Activated T-helper 2 cell treated with anti-CD3 and anti-CD28 coated beads, Interferon-gamma antibody, Interleukin-2, Interleukin-4, amounts not matched to agents 10 μg/mL and 5 μg/mL and 100 μg/mL, durations not matched to agents 14 hours and 24 hours and 36 hours (primary cell): ENCODE measurements at places on chromosomes 7 and 10.

DNA sequence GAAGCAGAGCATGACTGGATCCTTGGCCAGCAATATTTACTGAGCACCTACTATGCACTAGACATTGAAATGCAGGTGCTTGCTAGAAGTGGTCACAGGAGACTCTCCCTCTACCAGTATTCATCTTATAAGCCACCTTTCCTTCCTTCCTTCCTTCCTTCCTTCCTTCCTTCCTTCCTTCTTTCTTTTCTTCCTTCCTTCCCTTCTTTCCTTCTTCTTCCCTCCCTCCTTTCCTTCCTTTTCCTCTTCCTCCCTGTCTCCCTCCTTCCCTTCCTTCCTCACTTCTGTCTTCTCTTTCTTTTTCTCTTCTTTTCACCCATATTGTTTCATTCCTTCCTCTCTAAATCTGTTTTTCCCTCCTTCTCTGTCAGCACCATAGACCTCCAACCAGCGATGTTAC lies 47.3 kb upstream of the TCF7L2 start:
- H3K27me3 ChIP-seq, result no peaks in the 10 kb centered on the region
- H3K36me3 ChIP-seq, result no peaks in the 10 kb centered on the region
- H3K27ac ChIP-seq, result no peak overlapping the region
- H3K4me3 ChIP-seq, result no peak overlapping the region
- DNase-seq, result no peak
- H3K4me1 ChIP-seq, result peaks cover 2% of the 10 kb centered on the region

GRCh38 chr10:3538656-3539531 lies 246.1 kb downstream of the KLF6 start:
- no peak overlapping the region for H3K4me3 ChIP-seq
- H3K27ac ChIP-seq, result no peak overlapping the region
- no peak for DNase-seq
- H3K27me3 ChIP-seq, result peaks cover 7% of the 10 kb centered on the region
- H3K4me1 ChIP-seq, result peaks cover 6% of the 10 kb centered on the region

- H3K27ac ChIP-seq, result no peak overlapping the region
- H3K4me1 ChIP-seq, result no peaks in the 10 kb centered on the region
- H3K4me3 ChIP-seq, result no peak overlapping the region
Observed at GRCh38 chr10:28280652-28281051, 22.2 kb downstream of the MPP7 start.

DNA sequence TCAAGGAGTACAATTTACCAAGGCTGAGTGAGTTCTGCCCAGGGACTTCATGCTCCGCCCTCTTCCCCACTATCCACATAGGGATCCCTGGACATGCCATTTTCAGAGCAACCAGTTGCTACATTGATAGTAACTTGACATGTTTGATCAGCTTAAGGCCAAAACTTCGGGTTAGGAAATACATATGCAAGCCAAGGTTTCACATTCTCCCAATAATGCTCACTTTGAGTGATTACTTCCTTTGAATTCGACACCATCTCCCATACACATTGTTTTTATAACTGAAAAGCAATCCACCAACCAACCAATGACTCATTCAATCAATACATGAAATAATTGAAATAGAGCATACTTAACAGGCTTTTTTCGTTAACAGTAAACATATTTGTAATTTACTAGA lies 137.9 kb downstream of the GLI3 start:
- no peak for DNase-seq
- no peak overlapping the region for H3K27ac ChIP-seq
- H3K4me1 ChIP-seq, result no peaks in the 10 kb centered on the region
- H3K36me3 ChIP-seq, result no peaks in the 10 kb centered on the region

DNA sequence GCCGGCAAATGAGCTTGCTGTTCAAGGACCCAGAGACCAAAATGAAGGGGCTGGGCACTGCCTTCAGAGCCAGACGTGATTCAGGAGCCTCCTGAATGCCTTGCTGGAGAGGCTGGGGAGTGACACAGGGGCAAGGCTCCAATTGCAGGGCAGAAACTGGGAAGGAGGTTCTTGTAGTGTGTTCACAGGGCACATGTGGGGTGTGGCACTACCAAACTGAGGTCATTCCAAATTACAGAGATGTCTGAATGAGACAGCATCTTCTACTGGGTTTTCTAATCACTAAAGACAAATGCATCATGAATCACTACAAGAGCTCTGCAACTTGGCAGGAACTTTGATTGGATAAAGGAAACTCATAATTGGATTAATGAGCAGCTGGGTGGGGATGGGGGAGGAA lies 17.8 kb downstream of the CRTAC1 start:
- no peaks in the 10 kb centered on the region for H3K36me3 ChIP-seq
- H3K4me1 ChIP-seq, result no peaks in the 10 kb centered on the region
- peaks cover 11% of the 10 kb centered on the region for H3K27me3 ChIP-seq
- H3K4me3 ChIP-seq, result no peak overlapping the region

GRCh38 chr10:95896071-95896850 lies 11.5 kb upstream of the CC2D2B start:
- no peak overlapping the region for H3K27ac ChIP-seq
- H3K4me3 ChIP-seq, result no peak overlapping the region
- peaks cover 86% of the 10 kb centered on the region for H3K36me3 ChIP-seq
- no peaks in the 10 kb centered on the region for H3K27me3 ChIP-seq
- H3K4me1 ChIP-seq, result peaks cover 9% of the 10 kb centered on the region
- no peak for DNase-seq

- peaks cover 14% of the 10 kb centered on the region for H3K36me3 ChIP-seq
- DNase-seq, result no peak
- H3K4me3 ChIP-seq, result no peak overlapping the region
- no peaks in the 10 kb centered on the region for H3K27me3 ChIP-seq
Observed at GRCh38 chr7:130432886-130433285, 7.9 kb downstream of the CEP41 start.

DNA sequence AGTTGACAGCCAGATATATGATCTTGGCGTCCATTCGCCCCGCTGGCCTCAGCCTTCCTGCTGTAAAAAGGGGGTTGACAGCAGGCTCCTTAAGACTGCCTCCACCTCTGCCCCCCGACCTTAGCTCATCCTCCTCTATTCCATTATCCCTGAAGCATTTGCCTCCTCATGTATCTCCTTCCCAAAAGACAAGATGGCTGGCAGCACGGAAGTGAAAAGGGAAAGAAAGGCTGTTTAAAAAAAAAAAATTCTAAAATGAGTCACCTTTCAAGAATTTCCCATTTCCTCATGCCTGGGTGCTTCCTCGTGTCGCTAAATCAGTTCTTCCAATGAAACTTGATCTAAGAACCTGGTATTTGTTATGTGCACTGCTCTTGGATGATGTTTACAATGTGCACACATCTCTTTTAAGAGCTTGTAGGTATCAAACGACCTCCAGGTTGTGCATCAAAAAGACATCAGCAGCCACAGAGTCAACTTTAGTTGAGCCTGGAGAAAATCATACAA lies 1.7 kb downstream of the SCRN1 start:
- H3K4me1 ChIP-seq, result peaks cover 6% of the 10 kb centered on the region
- H3K27me3 ChIP-seq, result peaks cover 60% of the 10 kb centered on the region
- H3K27ac ChIP-seq, result no peak overlapping the region
- DNase-seq, result no peak
- H3K4me3 ChIP-seq, result peak overlapping the region; percentile 49
- H3K36me3 ChIP-seq, result no peaks in the 10 kb centered on the region

DNA sequence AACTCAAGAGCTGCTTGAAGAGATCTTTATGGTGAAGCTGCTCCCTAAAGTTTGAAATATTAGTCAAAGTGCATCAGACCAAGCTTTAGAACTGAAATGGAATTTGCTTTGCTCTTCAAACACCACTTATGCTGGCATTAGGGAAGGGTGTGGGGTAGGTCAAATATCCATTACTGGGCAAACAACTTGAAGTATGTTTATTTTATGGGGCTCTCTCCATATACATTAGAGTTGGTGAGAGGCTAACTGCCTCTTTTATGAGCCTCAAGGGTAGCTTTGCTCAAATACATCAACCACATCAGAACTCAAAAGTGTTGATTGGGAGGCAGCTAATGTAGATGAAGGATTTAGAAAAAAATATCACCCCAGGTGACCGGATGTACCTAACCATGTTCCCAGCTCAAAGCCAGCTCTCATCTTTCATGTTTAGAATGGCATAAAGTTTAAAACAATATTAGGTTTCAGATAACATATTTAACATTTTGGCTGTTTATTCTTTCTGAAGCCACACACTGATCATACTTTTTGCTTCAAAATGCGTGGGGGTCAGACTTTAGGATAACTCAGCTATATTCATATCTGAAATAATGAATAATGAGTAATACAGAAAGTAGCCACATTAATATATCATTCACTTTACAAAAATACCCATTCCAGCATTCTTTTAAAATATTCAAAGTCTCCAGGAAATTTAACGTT lies 318.6 kb downstream of the PTEN start:
- H3K4me3 ChIP-seq, result no peak overlapping the region
- H3K27me3 ChIP-seq, result peaks cover 17% of the 10 kb centered on the region
- H3K27ac ChIP-seq, result no peak overlapping the region
- no peak for DNase-seq

DNA sequence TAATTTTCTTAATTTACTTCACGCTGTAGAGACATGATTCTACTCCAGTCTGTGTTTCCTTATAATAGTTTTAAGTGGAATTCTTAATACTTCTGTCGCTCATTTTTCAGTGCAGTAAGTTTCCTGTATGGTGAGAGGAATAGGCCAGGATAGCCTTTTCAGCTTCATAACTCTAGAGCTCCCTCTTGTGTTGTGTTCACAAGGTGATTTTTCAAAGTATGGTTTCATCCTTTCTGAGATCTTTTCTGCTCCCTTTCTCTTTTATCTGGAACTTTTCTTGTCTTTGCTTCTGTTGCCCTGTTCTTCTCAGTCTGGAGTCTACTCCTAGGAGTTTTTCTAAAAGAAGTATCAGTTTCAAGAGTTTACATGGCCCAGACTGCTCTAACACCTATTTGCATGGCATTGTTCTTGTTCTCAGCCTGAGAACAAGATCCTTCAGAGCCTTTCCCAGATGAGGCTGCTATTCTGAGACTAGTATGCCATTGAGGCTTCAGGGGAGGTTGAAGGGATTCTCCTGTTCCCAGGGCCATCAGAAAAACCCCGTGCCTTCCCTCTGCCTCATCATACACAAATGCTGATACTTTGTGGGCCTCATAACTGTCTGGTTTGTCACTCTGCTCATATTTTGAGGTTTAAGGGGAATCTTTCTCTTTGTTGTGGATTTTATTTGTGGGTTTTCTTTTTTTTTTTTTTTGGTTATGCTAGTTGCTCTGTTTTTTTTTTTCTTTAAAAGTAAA lies 21.8 kb downstream of the NET1 start:
- H3K4me3 ChIP-seq, result no peak overlapping the region
- H3K4me1 ChIP-seq, result peaks cover 18% of the 10 kb centered on the region
- no peak overlapping the region for H3K27ac ChIP-seq
- peaks cover 27% of the 10 kb centered on the region for H3K36me3 ChIP-seq
- no peaks in the 10 kb centered on the region for H3K27me3 ChIP-seq
- DNase-seq, result no peak

- DNase-seq, result no peak
- no peaks in the 10 kb centered on the region for H3K27me3 ChIP-seq
- peaks cover 7% of the 10 kb centered on the region for H3K4me1 ChIP-seq
- H3K4me3 ChIP-seq, result no peak overlapping the region
- H3K27ac ChIP-seq, result no peak overlapping the region
Observed at GRCh38 chr7:28591041-28591674, 178.8 kb downstream of the CREB5 start.

DNA sequence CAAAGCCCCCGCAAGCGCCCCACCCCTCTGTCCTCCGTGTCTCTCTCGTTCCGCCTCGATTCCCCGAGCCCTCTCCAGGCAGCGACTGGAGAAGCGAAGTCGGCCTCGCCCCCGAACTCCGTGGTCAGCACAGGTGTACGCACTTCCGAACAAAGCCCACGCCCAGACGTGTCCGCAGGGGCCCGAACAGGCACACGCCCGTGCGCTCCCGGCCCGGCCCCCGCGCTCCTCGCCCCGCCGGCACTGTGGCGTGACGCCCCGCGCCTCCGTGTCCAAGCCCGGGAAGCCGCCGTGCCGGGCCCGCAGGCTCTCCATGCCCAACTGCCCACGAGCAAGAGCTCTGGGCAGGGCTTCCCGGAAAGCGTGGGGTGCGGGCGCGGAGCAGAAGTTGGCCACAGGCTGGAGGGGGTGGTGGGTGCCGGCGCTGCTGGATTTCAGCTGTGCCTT lies 662 bp downstream of the NRCAM start:
- no peak overlapping the region for H3K27ac ChIP-seq
- DNase-seq, result no peak
- peak overlapping the region; percentile 42 for H3K4me3 ChIP-seq
- H3K36me3 ChIP-seq, result no peaks in the 10 kb centered on the region

DNA sequence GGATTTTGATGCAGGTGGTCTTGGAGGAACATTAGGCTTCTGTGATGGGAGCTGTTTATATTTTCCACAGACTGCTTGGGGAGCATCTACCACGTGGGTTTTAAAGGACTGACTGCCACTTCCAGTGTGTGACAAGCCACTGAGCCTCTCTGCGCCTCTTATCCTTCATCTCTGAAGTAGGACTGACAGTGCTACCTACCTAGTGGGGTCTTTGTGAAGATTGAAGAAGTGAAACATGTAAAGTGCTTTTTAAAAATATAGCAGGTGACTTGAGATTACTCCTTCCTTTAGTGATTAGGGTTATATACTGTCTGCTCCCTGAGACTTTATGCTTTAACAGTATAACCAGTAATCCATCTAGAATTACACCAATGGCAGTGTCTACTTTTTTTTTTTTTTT lies 29.9 kb downstream of the NKX2-3 start:
- DNase-seq, result no peak
- peaks cover 30% of the 10 kb centered on the region for H3K27me3 ChIP-seq
- H3K36me3 ChIP-seq, result no peaks in the 10 kb centered on the region
- no peak overlapping the region for H3K4me3 ChIP-seq
- no peaks in the 10 kb centered on the region for H3K4me1 ChIP-seq

- H3K4me3 ChIP-seq, result no peak overlapping the region
- no peak overlapping the region for H3K27ac ChIP-seq
- H3K27me3 ChIP-seq, result no peaks in the 10 kb centered on the region
- no peaks in the 10 kb centered on the region for H3K36me3 ChIP-seq
- H3K4me1 ChIP-seq, result no peaks in the 10 kb centered on the region
Observed at GRCh38 chr7:30184791-30185487, 50.2 kb downstream of the MTURN start.

DNA sequence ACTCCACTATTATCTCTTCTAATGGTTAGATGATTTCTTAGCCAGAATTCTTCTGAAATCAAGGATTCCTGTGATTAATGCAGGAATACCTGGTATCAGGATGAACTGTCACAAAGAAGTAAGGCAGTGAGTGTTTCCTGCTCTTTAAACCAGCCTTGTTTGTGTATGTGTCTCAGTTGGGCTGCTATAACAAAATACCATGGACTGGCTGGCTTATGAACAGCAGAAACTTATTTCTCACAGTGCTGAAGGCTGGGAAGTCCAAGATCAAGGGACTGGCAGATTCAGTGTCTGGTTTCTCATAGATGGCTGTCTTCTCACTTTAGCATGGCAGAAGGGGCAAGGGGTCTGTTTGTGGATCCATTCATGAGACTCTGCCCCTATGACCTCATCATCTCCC lies 42.7 kb downstream of the LRMDA start:
- H3K4me1 ChIP-seq, result no peaks in the 10 kb centered on the region
- H3K4me3 ChIP-seq, result no peak overlapping the region
- no peak for DNase-seq
- no peaks in the 10 kb centered on the region for H3K36me3 ChIP-seq

DNA sequence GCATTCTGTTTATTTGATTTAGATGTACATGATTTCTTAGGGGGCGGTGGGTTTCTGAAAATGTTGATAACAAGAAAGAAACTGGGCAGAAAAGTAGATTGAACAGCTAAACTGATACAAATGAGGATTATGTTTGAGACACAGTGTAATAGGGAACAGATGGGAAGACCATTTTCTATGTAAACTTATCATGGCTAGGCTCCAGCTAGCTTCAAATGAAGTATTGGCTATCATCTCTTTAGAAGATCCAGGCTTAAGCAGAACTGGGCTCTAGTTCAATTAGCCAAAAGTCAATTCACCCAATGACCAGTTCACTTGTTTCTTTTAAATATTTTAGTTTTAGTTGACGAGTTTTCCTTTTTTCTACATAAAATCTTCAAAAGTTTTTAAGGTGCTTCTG lies 639.5 kb downstream of the ANKRD7 start:
- no peaks in the 10 kb centered on the region for H3K4me1 ChIP-seq
- no peaks in the 10 kb centered on the region for H3K27me3 ChIP-seq
- no peak overlapping the region for H3K27ac ChIP-seq
- no peaks in the 10 kb centered on the region for H3K36me3 ChIP-seq
- no peak for DNase-seq
